Stimulated activated CD8-positive, alpha-beta memory T cell treated with anti-CD3 and anti-CD28 coated beads, Interleukin-15, amount 100 ng/mL, for 1 hour (primary cell): ENCODE measurements at places on chromosomes 3 and 15.

GRCh38 chr3:16173283-16174025, 1.0 kb upstream of the GALNT15 start:
- no peak for DNase-seq

- no peak for DNase-seq
Measured at GRCh38 chr3:170228093-170228766, 6.0 kb downstream of the PRKCI start.

DNA sequence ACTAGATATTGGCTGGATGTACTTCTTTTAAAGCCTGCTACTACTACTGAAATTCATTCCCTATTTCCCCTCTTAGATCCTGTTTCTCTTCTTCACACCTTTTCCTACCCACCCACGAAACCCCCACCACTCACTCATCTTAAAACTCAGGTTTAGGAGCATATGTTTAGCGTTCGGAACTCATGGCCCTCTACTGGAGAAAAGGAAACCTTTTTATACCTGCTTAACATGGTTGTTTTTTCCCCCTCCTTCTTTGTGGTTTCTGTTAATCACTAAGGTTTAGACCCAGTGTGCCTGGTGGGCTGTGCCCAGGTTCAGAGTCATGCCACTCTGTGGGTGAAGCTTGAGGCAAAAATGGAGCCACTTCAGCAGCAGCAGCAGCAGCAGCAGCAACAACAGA, 2.6 kb downstream of the ARID3B start:
- no peak for DNase-seq

DNA sequence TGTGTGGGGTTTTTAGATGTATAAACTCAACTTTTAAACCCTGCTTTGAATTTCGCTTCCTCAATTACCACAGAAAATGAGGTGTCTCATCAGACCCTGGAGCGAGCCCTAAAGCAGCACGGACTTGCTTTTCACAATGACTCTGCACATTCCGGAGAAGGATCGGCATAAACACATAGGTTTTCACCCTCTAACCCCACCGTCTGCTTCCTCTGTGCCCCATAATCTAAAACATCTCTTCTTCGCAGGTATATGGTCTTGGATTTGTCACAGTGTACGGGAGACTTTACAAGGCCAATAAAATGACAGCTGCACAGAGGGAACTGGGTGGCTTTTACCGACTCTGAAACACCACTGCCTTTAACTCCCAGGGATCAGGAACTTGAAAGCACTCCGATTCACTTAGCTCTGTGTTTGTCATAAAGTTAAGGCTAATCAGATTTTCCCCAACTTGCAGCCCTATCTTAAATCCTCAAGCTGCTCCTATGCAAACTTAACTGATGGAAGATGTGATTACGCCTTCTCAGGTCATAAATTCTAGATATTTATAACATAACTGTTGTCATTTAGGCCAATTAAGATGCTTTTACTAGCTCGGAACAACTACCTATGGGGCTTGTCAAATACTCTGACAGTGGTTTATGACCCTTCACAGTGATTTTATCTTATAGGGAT, 133.4 kb upstream of the WNT5A start:
- no peak for DNase-seq

DNA sequence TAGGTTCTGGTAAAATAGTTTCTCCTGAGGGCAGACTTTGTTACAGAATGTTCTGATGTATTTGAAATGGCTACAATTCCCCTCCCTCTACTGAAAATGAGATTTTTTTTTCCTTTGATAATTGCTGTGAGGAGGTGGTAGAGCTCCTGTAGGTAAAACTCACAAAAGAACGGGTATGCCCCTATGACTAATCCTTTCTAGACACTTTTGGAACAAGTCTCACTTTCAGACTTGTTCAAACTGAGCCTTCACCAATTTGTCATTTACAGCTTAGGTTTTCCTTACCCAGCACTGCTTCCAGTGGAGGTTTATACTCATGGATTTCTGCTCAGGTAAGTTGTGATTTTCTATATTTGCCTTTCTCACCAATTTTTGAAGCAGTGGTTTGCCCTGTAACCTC, 115.6 kb downstream of the NLGN1 start:
- no peak for DNase-seq

- DNase-seq = no peak
Measured at GRCh38 chr3:89300526-89300925, 193.1 kb downstream of the EPHA3 start.

- DNase-seq = no peak
Measured at GRCh38 chr15:74657846-74658245, 38.0 kb downstream of the EDC3 start.

DNA sequence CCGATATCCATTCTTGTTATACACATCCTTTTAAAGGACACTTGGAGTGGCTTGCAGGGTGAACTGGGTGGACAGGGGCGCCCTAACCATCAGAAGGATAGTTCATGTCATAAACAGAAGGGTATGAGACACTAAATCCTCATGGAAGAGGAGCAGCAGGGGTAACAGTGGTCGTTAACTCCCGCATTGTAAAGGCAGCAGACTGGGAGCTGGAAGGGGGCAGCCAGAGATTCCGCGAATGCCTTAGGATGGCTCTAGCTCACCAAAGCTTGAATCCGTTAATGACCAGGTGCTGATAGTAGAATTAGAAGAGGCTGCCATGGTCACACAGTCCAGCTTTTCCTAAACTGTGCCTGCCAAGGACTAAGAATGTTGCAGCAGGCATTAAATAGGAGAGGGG, 85.2 kb upstream of the ANKRD34C start:
- no peak for DNase-seq

DNA sequence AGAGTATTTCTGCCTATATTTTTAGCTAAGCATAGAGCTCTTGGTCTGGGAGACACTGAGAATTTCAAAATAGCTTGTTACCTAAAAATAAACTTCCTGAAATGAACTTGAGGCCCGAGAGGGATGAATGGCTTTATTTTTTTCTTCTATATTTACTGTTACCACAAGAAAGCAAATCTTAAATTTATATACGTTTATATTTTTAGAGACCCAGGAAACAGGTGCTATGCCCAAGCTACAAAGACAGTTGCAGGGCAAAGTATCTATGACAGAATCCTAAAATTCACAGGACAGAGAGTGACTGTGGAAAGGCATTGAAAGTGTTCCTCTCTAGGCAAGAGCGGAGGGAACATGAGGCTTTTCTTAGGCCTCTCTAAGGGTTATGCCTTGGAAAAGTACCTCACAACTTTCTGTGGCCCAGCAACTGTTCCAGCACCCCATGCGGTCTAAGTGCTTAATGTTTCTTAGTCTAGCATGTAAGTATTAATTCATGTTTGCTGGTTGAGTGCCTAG, 36.5 kb downstream of the TGFBR2 start:
- DNase-seq = no peak

- DNase-seq = no peak
Measured at GRCh38 chr3:45179163-45179562, 33.0 kb upstream of the CDCP1 start.

DNA sequence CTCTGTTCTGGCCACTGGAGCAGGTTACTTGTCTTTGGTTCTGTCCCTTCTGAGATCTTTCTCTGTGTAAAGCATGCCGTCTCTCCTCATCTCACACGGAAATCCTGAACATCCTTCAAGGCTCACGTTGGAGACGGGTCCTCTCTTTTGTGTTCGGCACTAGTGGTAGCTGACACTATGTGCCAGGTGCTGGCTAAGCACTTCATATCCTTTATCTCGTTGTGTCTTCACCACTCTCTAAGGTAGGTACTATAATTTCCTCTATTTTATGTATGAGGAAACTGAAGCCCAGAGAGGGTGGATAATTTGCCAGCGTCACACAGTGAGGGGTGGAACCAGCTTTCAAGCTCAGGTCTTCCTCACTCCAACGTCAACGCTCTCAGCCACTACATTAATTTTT, 1.2 kb downstream of the IFT122 start:
- DNase-seq = no peak

DNA sequence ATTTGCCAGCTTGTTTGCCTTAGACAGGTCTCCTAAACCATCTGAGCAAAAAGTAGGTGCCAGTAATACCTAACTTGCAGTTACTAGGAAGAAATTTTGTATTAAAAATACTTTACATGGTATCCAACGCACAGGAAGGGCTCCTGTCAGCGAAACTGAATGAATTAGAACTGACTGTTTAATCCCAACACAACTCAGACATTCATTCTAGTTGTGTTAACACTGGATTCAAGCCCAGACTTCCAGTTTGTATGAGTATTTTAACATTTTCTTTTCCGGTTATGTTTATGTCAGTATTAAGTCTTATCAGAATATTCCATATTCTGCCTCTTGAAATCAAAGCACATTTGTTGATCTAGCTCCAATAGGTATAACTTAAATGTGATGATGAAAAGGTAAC, 82.0 kb upstream of the SOX2 start:
- DNase-seq = no peak

GRCh38 chr3:166764698-166765318, 615.3 kb downstream of the ZBBX start:
- no peak for DNase-seq

GRCh38 chr3:16373341-16373946, 108.4 kb downstream of the OXNAD1 start:
- no peak for DNase-seq

DNA sequence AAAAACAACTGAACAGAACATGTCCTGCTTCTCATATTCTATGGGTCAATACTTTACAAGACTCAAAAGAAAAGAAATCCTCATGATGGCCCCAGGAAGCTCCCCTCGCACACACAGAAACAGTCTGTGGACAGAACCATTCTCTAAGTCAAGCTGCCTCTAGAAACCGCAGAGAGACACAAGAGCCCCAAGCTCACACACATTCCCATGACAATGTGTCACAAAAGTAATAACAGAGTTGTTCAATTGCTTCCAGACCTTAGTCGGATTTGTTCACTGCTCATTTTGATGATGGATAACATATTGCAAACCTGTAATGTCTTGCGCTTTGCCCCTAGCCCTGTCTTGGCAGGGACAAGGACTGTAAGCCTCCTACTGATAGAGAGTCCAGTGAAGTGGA, 60.9 kb downstream of the UMPS start:
- DNase-seq = no peak

DNA sequence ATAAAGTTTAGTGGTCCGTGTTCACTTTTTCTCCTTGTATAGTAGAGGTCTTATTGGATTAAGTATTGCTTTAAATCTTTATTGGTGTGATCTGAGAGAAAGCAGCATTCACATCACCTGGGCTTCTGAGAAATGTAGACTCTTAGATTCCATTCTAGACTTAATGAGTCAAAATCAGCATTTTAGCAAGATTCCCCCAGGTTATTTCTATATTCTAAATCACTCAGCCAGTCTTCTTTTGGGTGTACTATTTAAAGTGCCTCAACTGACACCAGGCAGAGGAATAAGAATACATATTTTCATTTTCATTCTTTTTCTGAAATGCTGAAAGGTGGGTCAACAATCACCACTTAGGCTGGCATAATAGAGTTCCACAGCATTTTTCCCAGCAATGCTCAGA, 481.7 kb downstream of the TUSC7 start:
- no peak for DNase-seq

GRCh38 chr3:127497676-127498075, 92.9 kb downstream of the TPRA1 start:
- no peak for DNase-seq

DNA sequence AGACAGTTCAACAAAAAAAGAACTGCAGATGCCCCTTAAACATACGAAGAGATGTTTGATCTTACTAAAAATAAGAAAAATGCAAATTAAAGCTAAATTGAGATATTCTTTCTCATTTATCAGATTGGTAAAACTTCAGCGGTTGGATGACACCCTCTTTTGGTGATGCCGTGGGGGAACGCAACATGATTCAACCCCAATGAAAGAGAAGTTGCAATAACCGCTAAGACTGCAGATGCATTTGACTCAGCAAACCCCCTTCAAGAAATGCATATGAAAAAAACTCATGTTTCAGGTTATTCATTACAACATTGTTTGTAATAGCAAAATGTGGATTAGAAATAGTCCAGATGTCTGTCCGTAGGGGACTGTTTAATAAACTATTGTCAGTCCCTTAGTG, 3.6 kb downstream of the KLHL6 start:
- no peak for DNase-seq

DNA sequence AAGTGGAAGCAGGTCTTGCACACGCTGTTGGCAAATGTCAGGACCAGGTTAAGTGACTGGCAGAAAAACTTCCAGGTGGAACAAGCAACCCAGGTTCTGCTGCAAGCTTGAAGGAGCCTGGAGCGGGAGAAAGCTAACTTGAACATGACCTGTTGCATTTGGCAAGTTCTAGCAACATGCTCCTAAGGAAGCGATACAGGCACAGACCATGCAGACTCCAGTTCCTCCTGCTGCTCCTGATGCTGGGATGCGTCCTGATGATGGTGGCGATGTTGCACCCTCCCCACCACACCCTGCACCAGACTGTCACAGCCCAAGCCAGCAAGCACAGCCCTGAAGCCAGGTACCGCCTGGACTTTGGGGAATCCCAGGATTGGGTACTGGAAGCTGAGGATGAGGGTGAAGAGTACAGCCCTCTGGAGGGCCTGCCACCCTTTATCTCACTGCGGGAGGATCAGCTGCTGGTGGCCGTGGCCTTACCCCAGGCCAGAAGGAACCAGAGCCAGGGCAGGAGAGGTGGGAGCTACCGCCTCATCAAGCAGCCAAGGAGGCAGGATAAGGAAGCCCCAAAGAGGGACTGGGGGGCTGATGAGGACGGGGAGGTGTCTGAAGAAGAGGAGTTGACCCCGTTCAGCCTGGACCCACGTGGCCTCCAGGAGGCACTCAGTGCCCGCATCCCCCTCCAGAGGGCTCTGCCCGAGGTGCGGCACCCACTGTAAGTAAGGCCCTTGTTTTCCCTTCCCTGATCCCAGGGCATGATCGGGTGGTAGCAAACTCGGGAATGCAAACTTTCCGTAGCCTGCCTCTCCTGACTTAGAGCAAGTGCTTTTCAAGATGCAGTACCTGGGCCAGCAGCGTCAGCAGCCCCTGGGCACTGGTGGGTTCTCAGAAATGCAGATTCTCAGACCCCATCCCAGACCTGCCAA, 759 bp downstream of the GALNT15 start:
- DNase-seq = no peak

DNA sequence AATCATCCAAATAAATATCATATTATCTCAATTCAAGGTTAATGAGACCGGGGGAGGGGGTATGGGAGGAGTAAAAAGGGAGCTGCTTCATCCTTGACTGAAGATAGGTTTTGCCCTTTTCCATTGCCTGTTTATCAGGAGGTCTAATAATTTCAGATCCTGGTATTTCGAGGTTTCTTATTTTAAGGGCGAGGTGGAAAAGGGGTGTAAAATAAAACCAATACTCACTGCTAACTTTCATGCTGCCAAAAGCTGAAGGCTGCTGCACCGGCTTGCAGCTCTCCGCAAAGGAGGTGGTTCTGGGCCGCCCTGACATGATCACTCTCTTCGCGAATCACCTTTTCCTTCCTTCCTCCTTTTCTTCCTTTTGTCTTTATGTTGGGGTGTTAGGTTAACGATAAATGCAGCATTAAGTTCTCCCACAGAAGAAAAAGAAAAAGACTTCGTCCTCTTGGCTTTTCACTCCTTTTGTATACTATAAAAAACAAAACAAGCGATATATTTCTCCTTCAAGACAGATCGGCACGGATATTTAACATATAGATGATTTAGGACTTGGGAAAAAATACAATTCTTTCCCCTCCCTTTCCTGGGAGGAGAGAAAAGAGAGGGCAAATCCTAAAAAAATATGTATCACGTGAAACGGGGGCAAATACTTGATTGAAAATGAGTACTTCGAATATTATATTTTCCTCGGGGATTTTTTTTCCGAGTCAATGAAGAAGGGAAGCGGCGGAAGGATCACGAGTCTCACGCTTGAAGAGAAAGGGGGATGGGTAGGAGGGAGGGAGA, 932 bp downstream of the GSK3B start:
- DNase-seq = no peak

- no peak for DNase-seq
Measured at GRCh38 chr3:112346491-112347122, 13.7 kb downstream of the CD200 start.

GRCh38 chr3:82100378-82100777, 338.9 kb upstream of the GBE1 start:
- no peak for DNase-seq

GRCh38 chr3:23164746-23165145, 38.4 kb upstream of the UBE2E2 start:
- DNase-seq = no peak
